ENCODE measurements at places on chromosomes 16 and 17. TPM values are rescaled to one million over a fixed set of nuclear protein-coding genes. Genes with fewer than 3 reads are reported as not detected.

Gene CCL11
- total RNA-seq: not detected

DNA sequence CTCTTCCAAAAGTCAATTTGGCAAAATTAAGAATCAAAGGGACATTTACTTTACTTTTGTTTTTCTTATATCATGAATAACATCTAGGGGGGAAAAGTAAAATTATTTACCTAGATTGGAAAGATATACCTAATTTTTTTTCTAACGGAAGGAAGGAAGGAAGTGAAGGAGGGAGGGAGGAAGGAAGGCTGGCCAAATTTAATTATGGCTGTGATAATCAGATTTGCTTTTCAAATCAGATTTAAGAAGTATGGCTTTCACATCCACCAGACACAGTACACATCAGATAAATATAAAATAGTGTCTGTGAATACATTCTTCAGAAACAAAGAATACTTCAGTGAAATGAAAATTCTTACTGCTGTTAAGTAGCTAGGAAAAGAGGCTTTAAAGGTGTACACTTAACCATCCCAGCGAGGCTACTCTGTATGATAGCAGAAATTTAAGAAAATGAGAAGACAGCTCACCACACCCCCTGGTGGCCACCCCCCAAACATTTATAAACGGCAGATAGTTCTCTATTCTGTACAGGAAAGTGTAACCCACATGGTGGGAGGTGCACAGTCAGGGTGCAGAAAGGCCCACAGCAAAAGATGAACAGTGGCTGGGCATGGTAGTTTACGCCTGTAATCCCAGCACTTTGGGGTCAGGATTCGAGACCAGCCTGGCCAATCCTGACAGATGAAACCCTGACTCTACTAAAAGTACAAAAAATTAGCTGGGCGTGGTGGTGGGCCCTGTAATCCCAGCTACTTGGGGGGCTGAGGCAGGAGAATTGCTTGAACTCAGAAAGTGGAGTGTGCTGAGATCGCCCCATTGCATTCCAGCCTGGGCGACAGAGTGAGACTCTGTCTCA is 150.8 kb downstream of the SSH2 start:
- peak; percentile 69 for DNase-seq
- H3K36me3 ChIP-seq: peaks cover 18% of the 10 kb centered on the region
- H3K4me3 ChIP-seq: no peak overlapping the region
- peaks cover 12% of the 10 kb centered on the region for H3K4me1 ChIP-seq
- peak overlapping the region; percentile 56 for H3K27ac ChIP-seq

- peaks cover 18% of the 10 kb centered on the region for H3K36me3 ChIP-seq
- H3K27ac ChIP-seq: peak overlapping the region; percentile 7
- H3K27me3 ChIP-seq: no peaks in the 10 kb centered on the region
Measured at GRCh38 chr17:46122486-46122871, 70.8 kb downstream of the KANSL1 start.

- H3K4me3 ChIP-seq: no peak overlapping the region
- H3K27ac ChIP-seq: no peak overlapping the region
- peaks cover 16% of the 10 kb centered on the region for H3K27me3 ChIP-seq
- H3K4me1 ChIP-seq: no peaks in the 10 kb centered on the region
Measured at GRCh38 chr16:29943846-29944799, 17.8 kb upstream of the TMEM219 start.

All from activated B cell treated with CpG ODN at 0.5 μM for 24 hours (primary cell).